Activated naive CD4-positive, alpha-beta T cell treated with anti-CD3 and anti-CD28 coated beads, Interleukin-2, amount 50 U/mL, for 72 hours (primary cell): ENCODE measurements at places on chromosomes 2 and 18. TPM values are rescaled to one million over a fixed set of nuclear protein-coding genes. Genes with fewer than 3 reads are reported as not detected.

Gene EVA1A
- total RNA-seq = not detected

Gene BZW1
- total RNA-seq = 492 TPM

Gene TTC32
- 16.1 TPM for total RNA-seq

Gene RIT2
- total RNA-seq = not detected

Gene CNDP1
- 0.32 TPM for total RNA-seq

Gene UGT1A4
- total RNA-seq = not detected

Gene SNORC
- total RNA-seq = 1.3 TPM

Gene LRRC30
- total RNA-seq = not detected

Gene NT5DC4
- not detected for total RNA-seq

Gene FOXI3
- not detected for total RNA-seq

Gene ADRA2B
- total RNA-seq = 0.47 TPM

Gene TWIST2
- not detected for total RNA-seq

Gene CYP26B1
- total RNA-seq = 0.06 TPM

Gene GKN1
- total RNA-seq = not detected

Gene MAP3K19
- 0.64 TPM for total RNA-seq

Gene FLACC1
- total RNA-seq = 0.43 TPM

Gene LCT
- 0.27 TPM for total RNA-seq

Gene TUBA4A
- total RNA-seq = 410 TPM

Gene SCN9A
- not detected for total RNA-seq

Gene UGT1A3
- not detected for total RNA-seq

Gene SGPP2
- total RNA-seq = 10.0 TPM

Gene TDRD15
- not detected for total RNA-seq

Gene ASB1
- 33.9 TPM for total RNA-seq

Gene NBAS
- 46.3 TPM for total RNA-seq
